ENCODE measurements at places on chromosomes 3 and 15. TPM values are rescaled to one million over a fixed set of nuclear protein-coding genes. Genes with fewer than 3 reads are reported as not detected.

Gene TNFSF10
- total RNA-seq = 0.68 TPM

GRCh38 chr3:117633207-117633606 lies 923.6 kb downstream of the TUSC7 start:
- H3K4me1 ChIP-seq = no peaks in the 10 kb centered on the region
- no peak overlapping the region for H3K27ac ChIP-seq
- peaks cover 11% of the 10 kb centered on the region for H3K27me3 ChIP-seq
- DNase-seq = no peak
- H3K4me3 ChIP-seq = no peak overlapping the region
- no peaks in the 10 kb centered on the region for H3K36me3 ChIP-seq

Gene NANOGP8
- 56.8 TPM for total RNA-seq

DNA sequence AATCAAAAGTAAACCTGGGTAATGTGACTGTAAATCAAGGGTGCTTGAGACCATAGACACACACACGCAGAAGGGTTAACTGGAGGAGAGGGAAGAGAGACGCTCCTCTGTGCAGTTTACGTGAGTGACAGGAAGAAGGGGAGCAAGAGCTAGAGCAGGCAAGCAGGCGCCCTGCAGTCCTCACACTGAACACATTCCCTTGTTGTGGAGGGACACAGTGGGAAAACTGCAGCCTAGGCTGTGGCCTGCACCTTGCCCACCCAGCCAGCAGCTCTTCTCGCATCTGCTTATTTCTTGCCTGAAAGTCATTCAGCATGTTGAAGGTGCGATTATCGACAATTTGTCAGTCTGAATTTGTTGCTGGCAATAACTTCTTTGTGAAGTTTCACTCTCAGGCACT lies 24.2 kb downstream of the SOX2 start:
- H3K36me3 ChIP-seq = no peaks in the 10 kb centered on the region
- H3K27ac ChIP-seq = peak overlapping the region; percentile 61
- H3K27me3 ChIP-seq = peaks cover 6% of the 10 kb centered on the region
- no peak for DNase-seq
- H3K4me3 ChIP-seq = no peak overlapping the region

- H3K4me1 ChIP-seq = peaks cover 5% of the 10 kb centered on the region
- no peak overlapping the region for H3K4me3 ChIP-seq
- H3K36me3 ChIP-seq = no peaks in the 10 kb centered on the region
- no peaks in the 10 kb centered on the region for H3K27me3 ChIP-seq
These were observed 52.7 kb upstream of the SPTSSB start for GRCh38 chr3:161423911-161424522.

Gene SYNPR
- not detected for total RNA-seq

GRCh38 chr3:124266487-124266886 lies 274.6 kb upstream of the ROPN1 start:
- no peak overlapping the region for H3K4me3 ChIP-seq
- DNase-seq = no peak
- H3K27ac ChIP-seq = peak overlapping the region; percentile 82
- H3K4me1 ChIP-seq = peaks cover 10% of the 10 kb centered on the region
- no peaks in the 10 kb centered on the region for H3K36me3 ChIP-seq

DNA sequence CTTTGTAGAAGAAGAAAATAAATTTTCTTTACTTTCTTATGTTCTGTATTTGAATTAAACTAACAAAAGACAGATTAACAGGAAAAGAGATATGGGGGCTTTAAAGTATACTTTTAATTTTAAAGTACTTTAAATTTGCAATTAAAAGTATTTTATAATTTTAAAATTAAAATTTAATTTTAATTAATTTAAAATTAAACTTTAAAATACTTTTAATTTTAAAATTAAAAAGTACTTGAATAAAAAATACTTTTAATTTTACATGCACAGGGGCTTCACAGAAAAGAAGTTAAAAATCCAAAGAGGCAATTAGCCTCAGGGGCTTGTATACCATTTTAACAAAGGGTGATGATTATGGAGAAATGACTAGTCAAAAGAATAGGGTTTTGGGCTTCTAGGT lies 420.5 kb upstream of the TGFBR2 start:
- H3K27me3 ChIP-seq = no peaks in the 10 kb centered on the region
- no peaks in the 10 kb centered on the region for H3K36me3 ChIP-seq
- no peak for DNase-seq
- H3K27ac ChIP-seq = no peak overlapping the region
- no peak overlapping the region for H3K4me3 ChIP-seq

- no peak overlapping the region for H3K4me3 ChIP-seq
- H3K36me3 ChIP-seq = no peaks in the 10 kb centered on the region
- no peak overlapping the region for H3K27ac ChIP-seq
- peaks cover 50% of the 10 kb centered on the region for H3K27me3 ChIP-seq
These were observed 224.8 kb downstream of the RPLP1 start for GRCh38 chr15:69677403-69677802.

Gene DTX3L
- total RNA-seq = 4.9 TPM

GRCh38 chr15:50318697-50319096 lies 36.3 kb downstream of the GABPB1 start:
- H3K4me3 ChIP-seq = no peak overlapping the region
- no peak overlapping the region for H3K27ac ChIP-seq
- H3K4me1 ChIP-seq = no peaks in the 10 kb centered on the region
- H3K27me3 ChIP-seq = no peaks in the 10 kb centered on the region
- peaks cover 8% of the 10 kb centered on the region for H3K36me3 ChIP-seq

DNA sequence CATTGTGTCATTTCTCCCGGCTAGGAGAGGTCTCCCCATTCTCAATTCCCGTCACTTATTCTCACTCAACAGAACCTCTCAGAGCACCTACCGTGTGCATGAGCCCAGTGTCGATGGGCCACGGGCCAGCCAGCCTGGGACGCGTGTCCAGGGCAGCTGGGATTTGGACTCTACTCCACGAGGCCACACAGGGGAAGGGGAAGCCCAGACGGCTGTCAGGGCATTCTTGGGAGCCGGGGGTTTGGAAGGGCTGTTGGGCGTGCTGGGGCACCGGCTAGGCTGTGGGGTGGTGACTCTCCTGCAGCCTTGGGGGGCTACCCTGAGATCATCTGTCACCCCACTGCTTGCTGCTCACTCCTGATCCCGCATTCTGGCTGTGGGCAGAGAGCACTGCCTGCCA lies 41.7 kb upstream of the PCSK6 start:
- DNase-seq = no peak
- H3K27ac ChIP-seq = no peak overlapping the region
- peaks cover 12% of the 10 kb centered on the region for H3K4me1 ChIP-seq
- no peak overlapping the region for H3K4me3 ChIP-seq

Gene SYNM
- total RNA-seq = 4.5 TPM

- H3K27ac ChIP-seq = no peak overlapping the region
- H3K27me3 ChIP-seq = no peaks in the 10 kb centered on the region
- DNase-seq = no peak
- no peaks in the 10 kb centered on the region for H3K4me1 ChIP-seq
These were observed 557.8 kb upstream of the CCDC54 start for GRCh38 chr3:106819440-106819839.

- H3K27ac ChIP-seq = no peak overlapping the region
- peak; percentile 64 for DNase-seq
- H3K4me3 ChIP-seq = no peak overlapping the region
- no peaks in the 10 kb centered on the region for H3K36me3 ChIP-seq
- no peaks in the 10 kb centered on the region for H3K4me1 ChIP-seq
These were observed 119.9 kb upstream of the FHIT start for GRCh38 chr3:61371123-61371522.

DNA sequence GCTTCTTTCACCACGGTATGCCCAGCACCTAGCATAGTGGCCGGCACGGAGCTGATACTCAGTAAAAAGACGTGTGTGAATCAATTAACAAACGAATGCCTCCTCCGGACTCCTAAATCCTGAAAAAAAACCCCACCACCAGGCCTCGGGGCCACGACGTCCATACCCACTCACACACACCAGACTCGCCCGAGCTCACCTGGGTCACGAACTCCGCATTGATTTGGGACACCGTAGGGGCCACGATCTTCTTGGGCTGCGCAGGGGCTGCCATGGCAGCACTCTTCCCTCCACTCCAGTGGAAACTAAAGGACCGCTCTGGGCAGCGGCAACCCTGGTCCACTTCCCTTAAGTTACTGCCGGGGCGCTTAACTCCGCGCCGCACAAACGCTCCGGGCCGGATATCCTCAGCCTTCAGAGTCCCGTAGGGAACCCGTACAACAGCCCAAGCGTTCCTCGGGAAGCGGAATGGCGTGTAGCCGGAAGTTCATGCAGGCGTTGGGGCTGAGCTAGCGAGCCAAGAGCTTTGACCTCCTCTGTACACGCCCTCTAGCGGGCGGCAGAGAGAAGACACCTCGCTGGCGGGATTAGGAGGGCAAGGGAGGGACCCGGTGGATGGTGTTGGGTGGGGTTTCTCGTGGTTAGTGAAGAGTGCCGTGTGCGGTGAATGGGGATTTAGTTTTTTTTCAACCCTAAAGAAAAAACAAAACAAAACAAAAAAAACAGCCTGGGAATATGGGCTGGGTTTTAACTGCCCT lies at the start of gene AQR:
Gene AQR (minus strand): TSS at position 403 of the 758 bp plus-strand sequence. CDS start 129 bp downstream, at position 274.
- H3K27me3 ChIP-seq = no peaks in the 10 kb centered on the region
- H3K36me3 ChIP-seq = peaks cover 15% of the 10 kb centered on the region

DNA sequence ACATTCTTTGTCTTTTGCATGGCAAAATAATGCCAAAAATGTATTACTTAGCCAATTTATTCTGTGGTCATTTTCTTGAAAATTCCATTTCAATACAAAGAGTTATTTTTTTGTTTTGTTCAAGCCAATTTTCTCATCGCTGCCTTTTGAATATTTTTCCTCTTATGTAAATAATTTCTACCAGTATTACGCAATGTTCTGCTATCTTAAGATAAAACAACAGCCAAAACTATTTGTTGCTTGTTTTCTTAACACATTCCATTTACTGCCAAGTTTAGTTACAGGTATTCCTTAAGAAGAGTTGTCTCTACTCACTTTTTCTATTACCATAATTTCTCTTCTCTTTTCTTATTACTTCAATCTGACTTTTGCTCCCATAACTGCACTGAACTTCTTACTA lies 163.1 kb downstream of the ROBO1 start:
- DNase-seq = no peak
- H3K4me3 ChIP-seq = no peak overlapping the region
- peaks cover 5% of the 10 kb centered on the region for H3K4me1 ChIP-seq

- no peak for DNase-seq
- H3K4me1 ChIP-seq = peaks cover 5% of the 10 kb centered on the region
- H3K36me3 ChIP-seq = no peaks in the 10 kb centered on the region
These were observed 45.8 kb upstream of the CCDC50 start for GRCh38 chr3:191283400-191283799.

DNA sequence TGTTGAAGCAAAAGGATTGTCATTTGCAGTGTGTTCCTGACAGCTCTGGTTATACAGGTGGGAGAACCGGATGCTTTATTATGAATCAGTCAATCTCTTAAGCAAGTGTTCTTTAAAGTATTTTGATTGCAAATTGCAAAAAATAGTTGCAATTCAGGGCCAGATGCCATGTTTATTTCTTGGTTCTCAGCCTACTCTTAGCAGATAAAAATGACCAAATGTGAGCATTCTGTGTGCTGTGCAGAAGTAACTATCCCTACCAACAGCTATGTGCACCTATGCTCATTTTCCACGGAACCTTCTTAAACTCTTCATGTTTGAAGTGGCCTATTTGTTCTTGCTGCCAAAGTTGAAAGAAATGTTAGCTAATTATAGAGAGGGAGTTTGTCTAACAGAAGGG lies 262.3 kb upstream of the RASGRP1 start:
- H3K27me3 ChIP-seq = no peaks in the 10 kb centered on the region
- H3K4me3 ChIP-seq = no peak overlapping the region
- H3K27ac ChIP-seq = no peak overlapping the region
- no peaks in the 10 kb centered on the region for H3K36me3 ChIP-seq
- DNase-seq = no peak

DNA sequence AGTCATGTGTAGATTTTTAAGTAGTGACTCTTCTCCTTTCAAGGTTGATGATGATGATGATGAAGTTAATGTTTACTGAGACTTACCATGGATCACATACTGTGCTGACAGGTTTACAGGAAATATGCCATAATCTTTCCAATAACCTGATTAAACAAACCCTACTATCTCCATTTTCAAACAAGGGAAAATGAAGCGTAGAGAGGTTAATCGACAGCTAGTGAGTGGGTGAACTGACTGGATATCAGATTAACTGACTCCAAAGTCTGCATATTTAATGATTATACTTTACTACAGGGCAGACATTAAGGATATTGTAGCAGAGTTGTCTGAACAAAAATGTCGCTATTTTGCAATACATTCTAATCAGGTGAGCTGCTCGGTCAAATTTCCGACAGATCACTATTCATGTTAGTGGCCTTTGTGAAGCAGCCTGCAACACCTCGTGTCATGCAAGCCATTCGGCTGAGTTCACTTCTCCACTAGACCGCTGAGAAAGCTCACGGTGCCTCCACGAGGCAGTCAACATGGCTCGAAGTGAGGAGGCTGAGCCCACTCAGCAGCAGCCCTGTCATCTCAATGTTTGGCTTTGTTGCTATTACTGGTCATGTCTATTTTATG lies 264.2 kb downstream of the NFKBIZ start:
- DNase-seq = no peak
- H3K4me1 ChIP-seq = no peaks in the 10 kb centered on the region
- no peak overlapping the region for H3K4me3 ChIP-seq

GRCh38 chr3:119731560-119732343 lies 28.9 kb downstream of the CFAP91 start:
- no peaks in the 10 kb centered on the region for H3K4me1 ChIP-seq
- H3K4me3 ChIP-seq = no peak overlapping the region
- peak overlapping the region; percentile 16 for H3K27ac ChIP-seq
- no peak for DNase-seq

DNA sequence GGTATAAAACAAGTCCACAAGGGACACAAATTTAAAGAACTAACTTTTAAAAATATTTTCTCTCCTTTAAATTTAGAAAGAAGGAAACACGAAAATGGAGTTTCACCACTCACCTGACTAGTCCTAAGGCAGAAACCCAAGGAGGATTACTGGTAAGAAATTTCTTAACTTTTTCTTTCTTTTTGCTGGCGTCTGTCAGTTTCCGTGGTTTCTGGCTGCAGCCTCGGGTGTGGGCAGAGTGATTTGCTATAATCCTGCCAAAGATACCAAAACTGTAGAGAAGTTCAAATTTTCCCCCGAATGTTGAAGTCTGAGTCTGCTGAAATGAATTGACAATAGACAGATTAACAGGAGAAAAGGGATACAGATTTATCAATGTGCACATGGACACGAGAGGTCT lies 843.6 kb upstream of the ALCAM start:
- H3K27me3 ChIP-seq = no peaks in the 10 kb centered on the region
- H3K27ac ChIP-seq = no peak overlapping the region
- no peak overlapping the region for H3K4me3 ChIP-seq
- no peaks in the 10 kb centered on the region for H3K36me3 ChIP-seq
- H3K4me1 ChIP-seq = no peaks in the 10 kb centered on the region

Gene CHMP2B
- 34.6 TPM for total RNA-seq

Gene SAXO2
- 17.6 TPM for total RNA-seq

- H3K36me3 ChIP-seq = peaks cover 27% of the 10 kb centered on the region
- no peak for DNase-seq
- H3K4me1 ChIP-seq = peaks cover 4% of the 10 kb centered on the region
- peak overlapping the region; percentile 70 for H3K27ac ChIP-seq
These were observed 801 bp upstream of the CDAN1 start for GRCh38 chr15:42737529-42738328.

- no peaks in the 10 kb centered on the region for H3K4me1 ChIP-seq
- no peaks in the 10 kb centered on the region for H3K27me3 ChIP-seq
- DNase-seq = peak; percentile 17
- no peaks in the 10 kb centered on the region for H3K36me3 ChIP-seq
These were observed 42.2 kb downstream of the MUC4 start for GRCh38 chr3:195769551-195769950.

Data from endodermal cell (in vitro differentiated cells).